Astrocyte of the spinal cord (primary cell): ENCODE measurements at places on chromosomes 13 and 19.

DNA sequence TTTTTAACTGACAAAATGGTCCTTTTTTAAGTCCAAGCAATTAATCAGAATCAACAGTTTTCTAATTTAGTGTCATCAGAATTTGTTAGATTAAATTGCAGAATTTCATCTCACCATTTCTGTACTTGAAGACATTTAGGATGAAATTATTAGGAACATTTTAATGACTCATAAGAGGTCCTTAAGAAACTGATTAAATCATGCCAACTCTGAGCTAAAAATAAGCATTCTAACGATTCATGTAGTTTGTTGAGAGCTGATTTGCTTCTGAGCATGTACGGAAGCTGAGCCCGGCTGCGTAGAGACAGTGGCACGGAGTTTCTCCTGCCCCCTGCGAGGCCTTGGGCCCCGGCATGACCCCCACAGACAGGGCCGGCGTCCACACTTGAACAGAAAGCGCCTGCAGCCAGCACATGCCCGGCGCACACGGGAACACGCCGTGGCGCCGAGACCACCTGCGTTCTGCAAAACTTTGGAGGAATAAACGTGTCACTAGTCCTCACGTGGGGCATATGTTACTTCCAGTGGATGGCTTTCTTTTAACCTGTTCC lies 89.7 kb upstream of the MCF2L start:
- DNase-seq: no peak

- no peak for DNase-seq
These were observed 142.3 kb downstream of the KLF12 start for GRCh38 chr13:73991884-73992283.

GRCh38 chr13:42312817-42313431 lies 41.0 kb downstream of the AKAP11 start:
- DNase-seq: no peak

GRCh38 chr19:14916848-14917247 lies 24.4 kb upstream of the OR7C2 start:
- DNase-seq: no peak

DNA sequence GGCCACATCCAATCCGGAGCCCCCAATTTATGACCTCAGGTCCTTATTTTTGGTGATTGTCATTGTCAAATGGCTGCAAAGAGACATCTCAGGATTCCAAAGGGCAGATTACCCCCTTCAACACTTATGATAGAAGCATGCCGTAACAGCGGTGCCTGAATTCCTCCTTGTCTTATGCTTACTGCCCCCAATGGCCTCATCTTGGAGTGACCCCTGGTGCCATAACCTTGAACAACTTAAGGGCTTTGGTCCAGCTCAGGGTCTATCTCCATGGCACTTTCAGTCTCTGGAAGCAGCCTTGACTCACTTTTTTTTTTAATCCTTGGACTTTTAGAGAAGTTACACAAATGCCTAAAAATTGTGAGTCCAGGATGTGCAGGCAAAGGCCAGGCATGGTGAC lies 171.6 kb upstream of the ZNF507 start:
- DNase-seq: no peak

DNA sequence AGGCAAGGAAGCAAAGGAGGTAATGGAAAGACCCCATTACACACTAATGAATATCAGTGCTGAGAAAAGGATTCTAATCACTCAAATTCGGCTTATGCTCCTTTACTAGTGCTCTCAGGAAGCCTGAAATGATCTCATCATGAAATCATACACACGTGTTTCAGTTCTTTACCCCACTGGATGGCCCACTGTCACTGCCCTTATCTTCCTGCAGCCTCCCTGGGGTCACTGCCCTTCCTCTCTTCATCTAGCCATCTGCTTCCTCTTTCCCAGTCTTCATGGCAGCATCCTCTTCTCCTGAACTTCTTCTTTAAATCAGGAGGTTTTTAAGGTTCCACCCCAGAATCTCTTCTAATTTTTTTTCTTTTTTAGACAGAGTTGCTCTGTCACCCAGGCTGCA lies 27.9 kb upstream of the EEF1AKMT1 start:
- no peak for DNase-seq
